Stimulated activated naive CD8-positive, alpha-beta T cell treated with anti-CD3 and anti-CD28 coated beads, Interleukin-15, amount 100 ng/mL, for 72 hours (primary cell): ENCODE measurements at places on chromosomes 1 and 21.

GRCh38 chr1:59104191-59104760, 192.6 kb upstream of the FGGY start:
- no peak for DNase-seq

GRCh38 chr21:32184065-32184464, 94.8 kb downstream of the MIS18A start:
- no peak for DNase-seq

- no peak for DNase-seq
Observed at GRCh38 chr1:156560585-156561163, 11.7 kb downstream of the IQGAP3 start.

DNA sequence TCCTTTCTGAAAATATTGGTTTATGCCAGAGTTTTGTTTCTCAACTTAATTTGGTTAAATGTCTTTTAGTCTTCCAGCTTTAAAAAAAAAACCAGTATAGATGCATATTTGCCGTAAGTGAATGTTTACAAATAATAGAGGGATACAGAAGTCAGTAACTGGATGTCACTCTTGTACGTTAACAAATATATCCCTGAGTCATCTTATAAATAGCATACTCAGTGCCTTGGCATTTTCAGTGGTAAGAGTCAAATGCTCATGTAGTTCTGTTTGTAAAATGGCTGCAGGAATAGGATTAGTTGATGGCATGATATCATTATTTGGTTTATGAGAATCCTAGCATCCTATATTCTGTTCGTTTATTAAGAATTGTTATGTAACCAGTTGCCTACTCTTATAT, 55.4 kb downstream of the SPEN start:
- DNase-seq = no peak

DNA sequence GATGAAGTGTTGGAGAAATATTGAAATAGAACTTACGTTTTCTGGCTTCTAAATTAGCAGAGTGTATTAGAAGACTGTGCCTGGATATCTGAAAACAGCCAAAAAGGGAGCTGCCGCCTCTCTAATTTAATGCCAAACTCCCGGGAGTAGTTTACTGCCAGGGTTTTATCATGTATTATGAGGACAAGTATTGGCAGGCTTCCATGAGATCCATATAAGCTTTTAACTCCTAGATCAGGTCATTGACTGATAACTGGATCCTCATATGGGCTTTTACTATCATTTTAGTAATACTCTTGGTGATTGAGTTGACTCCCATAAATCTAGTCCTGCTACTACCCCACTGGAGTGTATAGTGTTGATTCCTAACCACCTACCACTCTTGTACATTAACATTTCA, 178.4 kb upstream of the CXADR start:
- DNase-seq = no peak

DNA sequence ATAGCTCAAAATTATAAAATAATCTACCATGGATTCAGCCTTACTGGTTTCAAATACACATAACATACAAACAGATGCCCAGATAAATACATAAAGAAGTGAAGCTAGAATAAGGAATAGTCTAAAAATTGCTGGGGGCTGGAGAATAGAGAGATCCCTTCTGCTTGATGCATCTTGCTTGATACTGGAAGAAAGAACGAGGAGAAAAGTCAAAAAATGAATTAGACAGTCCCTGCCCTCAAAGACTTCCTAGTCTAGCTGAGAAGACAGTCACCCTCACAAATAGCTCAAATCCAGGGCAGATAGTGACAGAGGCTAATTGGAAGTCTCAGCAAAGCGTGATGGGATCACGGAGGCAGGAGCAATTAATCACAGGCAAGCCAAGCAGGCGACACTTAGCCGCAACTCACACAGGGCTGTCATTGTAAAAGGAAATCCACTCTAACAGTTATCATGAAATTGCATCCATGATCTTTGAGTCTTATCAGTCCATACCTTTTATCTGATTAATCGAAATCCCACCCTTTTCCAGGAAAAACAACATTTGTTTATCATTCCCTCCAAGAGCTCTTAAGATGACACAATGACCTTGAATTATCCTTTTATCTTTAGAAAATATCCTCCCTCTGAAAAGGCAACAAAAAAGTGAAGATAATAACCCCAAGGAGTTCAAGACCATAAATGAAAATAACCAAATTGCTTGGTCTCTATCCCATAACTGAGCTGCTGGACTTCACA, 59.7 kb upstream of the TIAM1 start:
- DNase-seq = no peak

DNA sequence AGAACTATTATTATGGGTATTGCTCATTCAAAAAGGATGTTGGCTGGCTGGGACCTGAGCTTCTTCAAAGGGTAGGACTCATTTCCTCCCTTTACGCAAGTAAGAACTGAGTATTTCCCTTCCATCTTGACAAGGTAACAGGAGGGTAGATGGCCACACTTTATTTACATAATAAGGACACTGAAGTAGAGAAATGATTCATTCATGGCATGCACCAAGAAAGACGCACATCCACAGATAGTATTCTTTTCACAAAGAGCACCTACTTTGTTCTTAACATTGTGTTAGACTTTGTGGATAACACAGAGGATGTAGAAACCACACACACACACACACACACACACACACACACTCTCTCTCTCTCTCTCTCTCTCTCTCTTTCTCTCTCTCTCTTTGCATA, 82.9 kb downstream of the FAM78B start:
- no peak for DNase-seq

DNA sequence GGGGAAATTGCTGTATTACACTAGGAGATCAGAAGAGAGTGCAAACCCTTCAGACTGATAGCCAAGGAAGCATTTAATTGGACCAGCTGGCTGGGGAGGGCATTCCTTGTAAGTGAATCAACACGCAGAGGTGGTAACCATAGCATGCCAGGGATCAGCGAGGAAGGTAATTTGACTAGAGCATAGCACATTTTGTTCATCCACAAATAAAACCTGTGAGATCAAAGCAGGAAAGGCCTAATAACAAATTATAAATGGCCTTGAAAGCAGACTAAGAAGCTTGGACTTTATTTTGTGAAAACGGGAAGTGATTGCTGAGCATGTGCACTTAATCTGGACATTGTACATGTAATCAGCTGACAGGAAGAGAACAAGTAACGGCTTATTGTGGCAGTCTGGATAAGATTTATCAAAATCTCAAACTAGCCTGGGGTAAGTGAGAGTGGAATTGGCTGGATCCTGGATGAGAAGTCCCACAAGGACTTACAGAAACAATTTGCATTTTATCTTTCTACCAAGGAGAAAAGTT, 11.7 kb upstream of the CD55 start:
- no peak for DNase-seq

DNA sequence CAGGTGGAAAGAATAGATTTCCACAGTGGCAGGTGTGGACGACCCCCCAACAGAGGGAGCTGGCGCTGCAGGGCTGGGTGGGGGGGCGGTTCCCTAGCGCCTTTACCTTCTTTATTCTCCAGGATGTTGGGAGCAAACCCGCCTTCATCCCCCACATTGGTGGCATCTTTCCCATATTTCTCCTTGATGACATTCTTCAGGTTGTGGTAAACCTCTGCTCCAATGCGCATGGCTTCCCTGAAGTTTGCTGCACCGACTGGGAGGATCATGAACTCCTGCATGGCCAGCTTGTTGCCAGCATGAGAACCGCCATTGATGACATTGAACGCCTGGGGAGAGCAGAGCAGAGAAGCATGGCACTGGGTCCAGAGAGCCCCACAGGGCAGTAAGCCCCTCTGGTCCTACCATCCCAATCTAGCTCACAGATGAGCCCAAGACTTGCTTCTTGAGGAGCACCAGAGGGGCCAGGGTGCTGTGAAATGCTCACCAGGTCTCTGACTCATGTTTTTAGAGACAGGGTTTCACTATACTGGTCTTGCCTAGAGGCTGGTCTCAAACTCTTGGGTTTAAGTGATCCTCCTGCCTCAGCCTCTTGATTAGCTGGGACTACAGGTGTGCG, 12.2 kb downstream of the ENO1 start:
- no peak for DNase-seq

GRCh38 chr1:75710832-75711231, 13.7 kb upstream of the ACADM start:
- DNase-seq = no peak
